ENCODE measurements at places on chromosomes 5 and 9.

DNA sequence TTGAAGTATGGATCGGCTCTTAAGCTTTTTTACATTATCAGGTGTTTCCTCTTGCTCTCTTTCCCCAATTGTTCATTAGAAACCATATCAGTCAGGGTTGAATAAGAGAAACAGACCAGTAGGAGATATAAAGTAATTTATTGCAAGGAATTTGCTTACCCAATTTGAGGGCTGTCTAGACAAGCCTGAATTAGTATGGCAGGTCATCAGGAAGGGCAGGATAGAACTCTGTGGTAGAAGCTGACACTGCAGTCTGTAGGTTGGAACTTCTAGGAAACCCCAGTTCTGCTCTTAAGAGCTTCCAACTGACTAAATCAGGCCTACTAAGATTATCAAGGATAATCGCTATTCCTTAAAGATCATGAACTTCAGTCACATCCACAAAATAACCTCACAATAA lies 24.3 kb downstream of the ISOC1 start:
- DNase-seq = no peak

- DNase-seq = no peak
Measured at GRCh38 chr9:122263699-122264349, 816 bp downstream of the RBM18 start.

GRCh38 chr9:5336688-5337087 lies 3.0 kb downstream of the RLN1 start:
- no peak for DNase-seq

GRCh38 chr9:81825846-81826516 lies 102.2 kb upstream of the SPATA31D4 start:
- DNase-seq = no peak

DNA sequence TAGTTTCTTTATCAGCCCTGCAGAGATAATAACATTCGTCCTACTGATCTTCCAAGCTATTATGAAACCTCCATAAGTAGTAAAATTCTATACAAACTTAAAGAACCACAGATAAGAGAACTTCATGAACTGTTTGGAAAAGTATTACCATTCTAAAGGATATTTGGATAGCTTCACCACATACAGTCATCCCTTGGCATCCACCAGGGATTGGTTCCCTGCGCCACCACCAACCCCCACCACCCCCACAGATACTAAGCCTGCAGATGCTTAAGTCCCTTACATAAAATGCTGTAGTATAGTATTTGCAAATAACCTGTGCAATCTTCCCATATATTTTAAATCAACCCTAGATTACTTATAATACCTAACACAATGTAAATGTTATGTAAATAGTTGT lies 61.4 kb upstream of the SHISAL2B start:
- DNase-seq = no peak

DNA sequence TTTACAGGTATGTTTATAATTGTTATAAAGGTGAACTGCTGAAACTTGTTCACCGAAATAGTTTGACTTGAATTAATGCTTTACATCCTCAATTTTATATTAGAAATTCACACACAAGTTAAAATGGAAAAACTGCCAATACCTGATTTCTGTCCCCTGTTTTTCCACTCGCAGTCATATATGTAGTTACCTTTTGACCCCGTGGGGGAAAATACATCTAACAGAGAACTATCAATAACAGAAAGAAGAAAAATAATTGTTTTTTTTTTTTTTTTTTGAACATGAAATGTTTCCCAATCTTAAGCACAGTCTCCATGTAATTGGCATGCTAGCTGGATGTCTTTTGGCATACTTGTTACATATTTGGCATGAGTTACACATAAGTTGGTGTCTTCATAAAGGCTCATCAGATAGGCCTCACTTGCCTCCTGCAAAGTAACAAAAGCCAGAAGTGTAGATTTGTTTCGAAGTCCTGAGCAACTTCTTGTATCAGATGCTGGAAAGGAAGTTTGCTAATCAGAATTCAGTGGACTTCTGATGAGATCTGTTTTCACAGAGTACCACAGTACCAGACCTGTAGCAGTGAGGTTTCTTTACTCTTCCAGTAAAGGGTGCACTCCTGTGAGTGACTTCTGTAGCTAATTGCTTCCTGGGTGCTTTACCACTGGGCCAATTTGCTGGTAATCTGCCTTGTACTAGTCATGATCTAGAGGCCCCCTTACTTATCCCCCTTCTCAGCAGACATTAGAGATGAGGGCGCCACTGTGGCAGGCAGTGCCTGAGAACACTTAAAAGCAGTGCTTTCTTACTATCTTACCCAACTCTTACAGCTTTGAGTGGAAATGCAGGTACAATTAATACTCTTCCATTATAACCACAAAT lies 36.2 kb upstream of the CXXC5 start:
- DNase-seq = no peak

- DNase-seq = no peak
Measured at GRCh38 chr5:151406322-151406947, 41.0 kb upstream of the SLC36A1 start.

GRCh38 chr9:69249337-69249736 lies 75.3 kb downstream of the TJP2 start:
- DNase-seq = no peak

DNA sequence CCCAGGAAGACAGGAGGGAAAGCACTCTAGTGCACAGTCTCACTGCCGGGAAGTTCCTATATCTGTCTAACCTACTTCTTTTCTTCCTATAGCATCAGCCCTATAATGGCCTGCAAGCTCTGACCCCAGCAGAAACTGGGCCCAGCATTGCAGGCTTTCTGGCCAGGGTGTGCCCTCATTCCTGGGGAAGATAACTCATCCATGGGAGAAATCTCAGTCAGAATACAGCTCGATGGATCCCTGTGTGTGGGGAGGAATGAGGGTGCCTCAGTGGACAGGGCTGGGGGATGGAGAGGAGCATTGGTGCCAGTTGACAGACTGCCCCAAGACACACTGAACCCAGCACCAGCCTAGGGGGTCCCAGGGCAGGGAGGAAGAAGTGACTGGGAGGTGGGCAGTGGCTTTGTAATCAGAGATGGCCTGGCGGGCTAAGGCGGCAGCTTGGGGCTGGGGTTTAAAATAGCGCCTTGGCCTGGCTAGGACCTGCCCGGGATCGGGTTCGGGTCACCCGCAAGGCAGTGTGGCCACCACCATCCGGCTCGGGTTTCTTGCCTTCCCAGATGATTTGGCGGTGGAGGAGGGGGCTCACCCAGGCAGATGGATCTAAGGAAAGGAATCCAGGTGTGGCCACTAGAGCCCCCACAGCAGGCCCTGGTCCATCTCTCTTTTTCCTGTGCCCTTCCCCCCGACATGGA lies 7.6 kb upstream of the CXXC5 start:
- DNase-seq = no peak
